ENCODE measurements at places on chromosomes 16 and 17.

DNA sequence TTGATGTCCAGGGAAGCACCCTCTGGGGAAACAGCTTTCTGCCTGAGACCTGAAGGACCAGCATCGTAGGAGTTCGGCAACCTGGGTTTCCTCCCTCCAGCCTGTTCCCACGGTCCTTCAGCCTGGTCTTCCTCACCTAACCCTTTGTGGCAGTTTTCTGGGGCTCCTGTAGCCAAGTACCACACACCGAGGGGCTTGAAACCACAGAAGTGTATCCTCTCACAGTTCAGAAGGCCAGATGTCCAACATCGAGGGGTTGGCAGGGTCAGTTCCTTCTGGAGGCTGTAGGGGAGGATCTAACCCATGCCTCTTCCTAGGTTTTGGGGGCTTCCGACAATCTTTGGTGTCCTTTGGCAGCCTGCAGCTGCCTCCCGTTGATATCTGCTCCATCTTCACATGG lies 381.0 kb upstream of the TNRC6C start:
- no peak for DNase-seq

DNA sequence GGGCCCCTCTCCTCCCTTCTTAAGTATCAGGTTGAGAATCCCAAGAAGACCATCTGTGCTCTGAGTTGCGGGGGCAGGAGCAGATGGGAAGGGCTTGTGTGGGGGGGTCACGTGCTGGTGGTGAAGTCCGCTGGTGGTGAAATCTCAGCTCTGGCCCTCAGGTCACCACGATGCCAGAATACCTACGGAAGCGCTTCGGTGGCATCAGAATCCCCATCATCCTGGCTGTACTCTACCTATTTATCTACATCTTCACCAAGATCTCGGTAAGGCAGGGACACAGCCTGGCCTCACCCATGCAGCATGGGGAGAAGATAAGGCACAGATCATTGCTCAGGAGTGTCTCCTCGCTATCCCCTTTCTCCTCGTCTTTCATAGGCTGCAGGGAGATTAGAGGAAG lies 29.7 kb downstream of the SLC5A11 start:
- no peak for DNase-seq

DNA sequence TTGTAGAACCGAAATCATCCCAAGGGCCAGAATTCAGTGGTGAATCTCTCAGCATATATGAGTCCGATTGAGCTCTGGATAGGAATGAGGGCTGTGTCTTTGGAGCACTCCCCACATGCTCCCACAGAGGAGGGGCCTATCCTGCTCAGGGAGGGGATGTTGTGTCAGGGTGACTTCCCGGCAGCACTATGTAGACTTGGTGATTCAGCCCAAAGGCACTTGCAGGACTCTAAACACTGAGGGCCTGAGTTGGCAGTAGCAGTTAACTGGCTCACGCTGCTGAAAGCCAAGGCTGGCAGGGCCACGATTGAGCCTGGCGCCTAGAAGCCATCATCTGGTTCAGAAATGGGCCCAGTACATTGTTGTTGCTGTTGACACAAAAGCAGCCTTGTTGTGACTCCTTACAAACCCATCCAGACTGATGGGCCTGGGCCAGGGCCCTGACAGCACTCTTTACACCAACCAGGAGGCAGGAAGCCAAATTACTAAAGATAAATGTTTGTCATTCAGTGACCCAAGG lies 31.9 kb downstream of the NMT1 start:
- peak; percentile 81 for DNase-seq

DNA sequence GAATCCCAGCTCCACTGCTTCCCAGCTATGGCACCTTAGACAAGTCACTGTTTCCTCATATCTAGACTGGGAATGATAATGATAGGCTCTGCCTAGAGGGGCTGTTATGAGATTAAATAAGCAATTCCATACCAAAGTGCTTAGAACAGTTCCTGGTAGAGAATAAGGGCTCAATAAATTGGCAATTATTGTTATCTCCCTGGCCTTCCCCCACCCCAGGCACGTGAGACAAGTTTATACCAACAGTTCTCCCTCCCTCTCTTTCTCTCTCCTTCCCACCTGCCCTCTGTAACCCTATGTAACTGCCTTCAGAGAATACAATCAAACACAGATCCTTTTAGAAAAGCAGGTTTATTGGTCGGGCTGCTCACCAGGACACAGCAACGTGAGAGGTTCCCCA lies 13.9 kb upstream of the STAT3 start:
- no peak for DNase-seq

GRCh38 chr17:79993390-79994227 lies 42.1 kb downstream of the TBC1D16 start:
- peak; percentile 78 for DNase-seq

- DNase-seq = no peak
Measured at GRCh38 chr16:57039148-57039812, 49.9 kb downstream of the NLRC5 start.

DNA sequence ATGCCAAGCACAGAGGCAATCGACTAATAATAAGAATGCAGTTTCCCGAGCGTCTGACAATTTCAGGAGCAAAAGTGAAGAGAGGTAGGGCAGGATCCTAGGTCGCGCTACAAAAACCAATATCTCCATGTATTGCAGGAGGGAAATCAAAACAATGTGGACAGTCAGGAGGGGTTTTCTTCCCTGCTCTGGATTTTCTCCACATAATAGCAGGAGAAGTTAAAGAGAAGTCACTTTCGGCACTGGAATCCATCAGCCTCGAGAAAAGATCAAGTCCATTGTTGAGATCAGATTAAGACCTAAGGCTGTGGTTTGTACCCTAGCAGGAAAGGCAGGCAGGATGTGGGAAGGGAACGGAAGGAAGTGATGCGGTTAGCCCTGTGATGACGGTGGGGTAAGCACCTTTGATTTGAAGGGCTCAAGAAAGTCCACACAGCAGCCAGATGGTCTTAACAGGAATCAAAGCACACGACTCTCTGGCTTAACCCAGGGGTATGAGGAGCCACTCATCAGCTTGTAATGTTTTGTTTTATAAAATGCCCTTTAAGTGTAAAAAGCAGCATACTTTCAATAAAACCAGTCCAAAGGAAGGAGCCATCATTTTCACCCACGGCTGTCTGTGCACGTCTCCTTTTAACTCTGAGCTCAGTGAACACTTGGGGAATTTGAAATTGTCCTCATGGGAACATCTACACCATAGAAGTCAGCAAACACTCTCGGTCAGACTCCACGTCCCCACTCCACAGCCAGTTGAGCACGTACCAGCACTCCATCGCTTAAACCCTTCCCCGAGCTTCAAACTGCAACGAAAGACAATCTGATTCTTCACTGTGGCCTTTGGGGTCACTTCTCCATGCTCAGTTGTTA lies 15.8 kb upstream of the AKTIP start:
- peak; percentile 74 for DNase-seq

- DNase-seq = peak; percentile 73
Measured at GRCh38 chr16:68265078-68265920, 973 bp downstream of the SLC7A6 start.

DNA sequence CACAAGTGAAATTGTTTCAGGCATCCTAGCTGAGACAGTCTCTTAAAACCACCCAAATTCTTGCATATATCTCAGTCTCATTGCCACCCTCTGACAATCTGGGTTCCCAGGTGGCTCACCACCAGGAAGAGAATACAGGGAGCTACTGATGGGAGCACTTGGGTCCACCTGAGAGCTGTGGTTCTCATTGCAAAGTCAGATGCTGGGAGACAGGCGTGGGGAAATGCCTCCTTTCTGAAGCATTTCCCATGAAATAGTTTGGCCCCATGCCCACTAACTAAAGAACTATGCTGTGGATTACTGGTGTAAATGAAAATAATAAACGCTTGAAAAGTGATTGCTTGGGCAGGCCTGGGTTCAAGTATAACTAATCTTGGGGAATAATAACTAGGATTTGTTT lies 70.3 kb downstream of the CMC2 start:
- no peak for DNase-seq

DNA sequence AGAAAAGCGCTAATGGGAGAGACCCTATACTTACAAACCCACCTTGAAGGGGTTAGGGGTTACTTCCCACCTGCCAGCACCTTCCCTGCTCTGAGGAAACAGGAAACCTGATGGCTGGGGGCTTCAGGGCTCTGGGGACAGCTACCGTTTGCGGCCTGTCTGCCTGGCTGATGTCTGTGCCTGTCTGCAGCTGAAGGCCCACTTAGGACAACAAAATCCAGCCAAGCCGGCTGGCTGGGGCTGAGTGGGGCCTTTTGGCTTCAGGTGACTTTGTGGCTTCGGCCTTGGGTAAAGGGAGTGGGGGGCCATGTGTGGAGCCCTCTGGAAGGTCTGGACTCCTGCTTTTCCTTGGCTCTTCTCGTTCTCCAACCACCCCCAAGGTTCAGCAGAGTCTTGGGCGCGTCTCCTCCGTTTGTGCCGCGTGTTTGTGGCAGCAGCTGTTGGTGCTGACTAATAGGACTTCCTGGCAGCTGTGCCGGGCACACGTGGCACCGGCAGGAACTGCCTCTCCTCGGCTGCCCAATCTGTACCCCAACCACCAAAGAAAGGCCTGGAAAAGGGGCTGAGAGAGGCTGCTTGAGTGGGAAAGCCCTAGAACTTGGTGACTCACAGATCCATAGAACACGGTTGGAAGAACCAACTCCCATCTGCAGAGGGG lies 186.7 kb downstream of the MSI2 start:
- peak; percentile 75 for DNase-seq

- peak; percentile 51 for DNase-seq
Measured at GRCh38 chr17:17511881-17512858, 16.0 kb upstream of the RASD1 start.

DNA sequence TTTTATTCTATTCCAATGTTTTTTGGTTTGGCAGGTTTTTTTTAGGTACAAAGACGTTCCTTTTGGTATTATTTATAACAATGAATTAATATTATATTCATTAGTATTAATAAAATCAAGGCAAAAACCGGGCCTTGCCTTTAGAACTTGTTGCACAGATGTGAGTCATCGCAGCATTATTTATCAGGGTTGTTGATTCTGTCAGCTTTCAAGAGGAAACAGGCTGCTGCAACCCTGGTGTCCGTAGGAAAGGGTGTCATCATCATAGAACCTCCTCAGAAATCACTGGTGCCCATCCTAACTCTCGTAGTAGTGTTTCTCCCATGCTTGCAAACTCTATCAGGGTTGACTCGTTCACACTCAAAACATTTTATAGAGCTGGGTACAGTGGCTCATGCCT lies 10.2 kb upstream of the LRRC37B start:
- DNase-seq = no peak

- no peak for DNase-seq
Measured at GRCh38 chr17:70278844-70279462, 109.6 kb downstream of the KCNJ2 start.

- peak; percentile 18 for DNase-seq
Measured at GRCh38 chr16:9124908-9125584, 33.6 kb downstream of the HAPSTR1 start.

DNA sequence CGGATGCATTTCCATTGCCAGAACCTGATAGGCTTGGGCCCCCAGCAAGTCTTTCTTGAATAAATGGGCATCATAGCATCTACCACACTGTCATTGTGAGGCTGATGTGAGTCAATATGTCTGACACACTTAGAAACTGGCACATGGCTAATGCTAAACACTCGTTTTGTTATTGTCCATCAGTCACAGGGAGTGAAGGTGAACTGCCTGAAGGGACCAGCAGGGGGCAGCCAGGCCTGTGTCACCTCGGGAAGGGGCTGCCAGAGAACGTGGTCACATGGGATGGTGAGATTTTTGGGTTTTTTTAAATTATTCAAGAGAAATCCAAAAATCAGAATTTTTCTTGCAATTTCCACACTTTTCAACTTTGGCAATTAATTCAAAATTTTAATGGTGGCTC lies 831 bp upstream of the RCVRN start:
- peak; percentile 73 for DNase-seq

DNA sequence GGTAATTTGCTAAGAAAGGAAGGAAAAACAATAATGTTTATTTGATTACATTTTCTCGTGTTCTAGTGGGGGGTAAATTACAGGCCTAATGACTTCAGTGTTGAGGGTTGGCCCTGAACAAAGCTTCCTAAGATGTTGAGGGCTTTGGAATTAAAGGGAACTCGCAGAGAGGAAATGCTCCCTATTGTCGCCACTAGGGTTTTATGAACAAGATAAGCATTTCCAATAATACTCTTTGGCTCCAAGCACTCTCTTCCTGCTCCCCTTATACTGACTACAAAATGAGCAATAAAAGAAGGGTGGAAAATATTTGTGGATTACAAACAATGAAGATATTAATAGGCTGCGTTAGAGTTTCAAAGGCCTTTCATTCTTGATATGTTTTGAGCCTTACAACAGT lies 363.6 kb downstream of the HS3ST3B1 start:
- DNase-seq = no peak

DNA sequence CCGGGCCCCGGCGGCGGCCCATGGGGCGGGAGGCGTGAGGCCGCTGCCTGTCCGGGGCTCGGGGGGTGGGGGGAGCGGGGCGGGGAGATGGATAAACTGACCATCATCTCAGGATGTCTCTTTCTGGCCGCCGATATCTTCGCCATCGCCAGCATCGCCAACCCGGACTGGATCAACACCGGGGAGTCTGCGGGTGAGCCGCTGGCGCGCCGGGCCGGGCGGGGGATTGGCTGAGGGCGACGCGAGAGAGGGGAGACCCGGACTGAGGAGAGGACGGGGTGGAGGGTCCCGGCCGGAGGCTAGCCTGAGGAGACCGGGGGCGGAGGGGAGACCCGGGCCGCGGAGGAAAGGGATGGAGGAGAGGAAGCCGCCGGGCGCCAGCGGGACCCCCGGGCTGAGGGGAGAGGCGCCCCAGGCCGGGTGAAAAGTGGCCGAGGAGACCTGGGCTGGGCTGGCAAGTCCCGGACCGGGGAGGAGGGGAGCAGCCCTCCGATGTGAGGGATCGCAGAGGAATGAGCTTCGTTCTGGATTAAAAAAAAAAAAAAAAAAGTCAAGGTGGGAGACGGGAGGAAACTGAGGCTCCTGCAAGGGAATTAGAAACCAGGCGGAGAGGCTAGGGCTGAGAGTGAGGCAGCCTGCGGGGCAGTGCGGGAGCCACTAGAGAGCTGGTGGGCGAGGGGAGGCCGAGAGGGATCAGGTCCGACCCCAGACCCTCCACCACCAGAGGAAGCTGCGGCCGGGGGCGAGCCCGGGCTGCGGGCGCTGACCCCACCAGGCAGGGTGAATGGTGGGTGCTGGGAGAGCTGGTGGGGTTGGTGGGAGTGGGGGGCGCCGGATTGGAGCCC lies 526 bp downstream of the MOSMO start:
- peak; percentile 27 for DNase-seq

DNA sequence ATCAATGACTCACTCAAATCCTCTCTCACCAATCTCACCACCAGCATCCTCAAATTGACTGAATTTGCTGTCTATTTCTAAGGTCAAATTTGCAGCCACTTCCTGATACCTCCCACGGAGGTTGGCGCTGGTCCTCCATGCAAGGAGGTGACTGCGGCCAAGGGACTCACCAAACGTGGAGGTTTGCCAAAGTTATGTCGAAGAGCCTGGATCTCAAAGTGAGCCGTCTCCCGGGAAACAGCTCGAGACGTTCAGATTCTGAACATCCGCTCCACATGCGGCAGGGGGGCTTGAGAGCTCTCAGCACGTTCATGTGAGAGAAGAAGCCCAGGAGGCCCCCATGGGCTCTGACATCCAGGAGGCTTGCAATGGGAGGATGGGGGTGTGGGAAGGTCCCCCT lies 22.6 kb downstream of the LGALS3BP start:
- DNase-seq = no peak

DNA sequence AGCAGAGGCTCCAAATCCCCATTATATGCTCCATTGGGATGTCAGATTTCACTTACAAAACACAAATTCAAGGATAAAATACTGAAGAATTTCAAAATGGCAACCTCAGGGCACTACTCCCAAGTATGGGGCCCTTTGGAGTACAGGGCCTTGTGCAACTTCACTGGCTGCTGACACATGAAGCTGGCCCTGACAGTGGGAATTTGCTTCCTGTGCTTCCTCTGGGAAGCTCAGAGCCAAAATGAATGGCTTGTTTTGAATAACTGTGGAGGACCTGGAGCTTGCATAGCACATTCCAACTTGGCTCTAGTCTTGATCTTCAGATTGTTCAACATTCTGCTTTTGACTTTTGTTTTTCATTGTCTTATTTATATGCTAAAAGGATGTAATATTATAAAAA lies 52.3 kb upstream of the HNF1B start:
- DNase-seq = no peak
